ENCODE measurements at places on chromosomes 11 and 22.

DNA sequence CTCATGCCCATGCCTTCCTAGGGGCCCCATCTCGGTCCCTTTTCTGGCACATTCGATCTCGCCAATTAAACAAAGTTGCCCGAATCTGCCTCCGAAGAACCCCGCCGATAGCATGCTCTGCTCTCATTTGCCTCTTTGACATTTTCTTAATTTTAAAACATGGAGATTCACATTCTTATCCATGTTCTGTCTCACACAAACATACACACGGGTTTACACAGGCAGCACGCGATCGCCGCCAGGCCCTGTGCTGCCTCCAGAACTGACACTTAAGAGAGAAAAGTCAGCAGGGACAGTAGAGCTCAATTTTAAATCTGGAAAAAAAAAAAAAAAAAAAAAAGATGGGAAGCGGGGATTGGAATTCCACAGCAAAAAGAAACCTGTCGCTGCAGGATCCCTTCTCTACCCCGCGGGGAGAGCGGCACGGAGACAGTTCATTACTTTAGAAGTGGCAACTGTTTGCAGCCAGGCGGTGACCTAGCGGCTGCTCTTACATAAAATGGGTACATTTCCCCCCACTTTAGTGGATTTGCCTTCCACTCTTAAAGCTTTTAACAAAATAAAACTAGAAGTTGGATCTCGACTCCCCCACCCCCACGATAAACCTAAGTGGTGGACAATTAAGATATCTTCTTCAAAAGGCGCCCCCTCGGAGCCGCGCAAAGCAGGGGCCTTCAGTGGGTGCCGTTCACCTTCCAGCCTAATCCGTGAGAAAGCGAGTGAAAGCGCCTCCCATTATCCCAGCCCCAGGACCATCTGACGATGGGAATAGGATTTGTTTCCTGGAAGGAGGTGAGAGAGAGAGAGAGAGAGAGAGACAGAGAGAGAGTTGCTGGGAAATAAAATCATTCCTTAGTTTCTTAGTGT is 13.7 kb downstream of the PAX6 start:
- no peak for DNase-seq

GRCh38 chr11:119341222-119342022 is 739 bp upstream of the C1QTNF5 start:
- no peak for DNase-seq

GRCh38 chr11:94405062-94405833 is 4.0 kb upstream of the GPR83 start:
- DNase-seq, result no peak

GRCh38 chr11:44538375-44539054 is 26.9 kb upstream of the CD82 start:
- peak; percentile 67 for DNase-seq

GRCh38 chr11:99316776-99317520 is 296.2 kb downstream of the CNTN5 start:
- no peak for DNase-seq

DNA sequence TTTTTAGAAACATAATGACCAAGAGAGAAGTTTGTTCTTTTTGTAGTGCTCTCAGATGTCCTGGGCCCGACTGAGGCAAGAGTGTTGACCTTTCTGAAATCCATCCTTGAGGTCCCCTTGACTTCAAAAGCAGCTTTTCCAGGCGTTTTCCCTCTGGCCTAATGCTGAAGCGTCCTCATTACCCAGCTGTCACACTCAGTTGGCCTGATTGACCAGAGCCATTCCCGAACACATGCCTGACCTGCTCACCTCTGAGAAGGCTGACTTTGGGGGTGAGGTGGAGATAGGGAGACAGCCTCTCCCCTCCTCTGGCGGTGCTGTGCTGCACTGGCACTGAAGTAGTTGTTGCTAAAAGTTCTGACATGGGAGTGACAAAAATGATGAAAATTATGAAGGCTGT is 66.9 kb downstream of the ALX4 start:
- no peak for DNase-seq

DNA sequence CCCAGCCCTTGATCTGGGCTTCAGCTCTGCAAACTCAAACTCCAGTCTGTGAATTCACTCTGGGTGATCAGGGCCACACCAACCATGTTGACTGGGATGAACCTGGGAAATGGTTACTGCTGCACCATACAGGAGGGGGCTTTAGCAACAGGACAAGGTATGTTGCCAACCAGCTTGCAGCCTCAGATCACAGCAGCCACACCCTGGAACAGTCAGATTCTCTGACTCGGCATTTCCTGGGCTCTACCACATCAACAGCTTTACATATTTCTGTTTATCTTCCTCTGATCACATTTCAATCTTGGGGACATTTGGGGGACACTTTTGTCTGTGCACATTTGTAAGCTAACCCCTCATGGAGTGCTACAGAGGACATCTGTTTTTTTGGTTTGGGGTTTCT is 267.0 kb upstream of the NCAM1 start:
- DNase-seq, result no peak

GRCh38 chr11:86101493-86101892 is 32.6 kb upstream of the PICALM start:
- DNase-seq, result no peak

DNA sequence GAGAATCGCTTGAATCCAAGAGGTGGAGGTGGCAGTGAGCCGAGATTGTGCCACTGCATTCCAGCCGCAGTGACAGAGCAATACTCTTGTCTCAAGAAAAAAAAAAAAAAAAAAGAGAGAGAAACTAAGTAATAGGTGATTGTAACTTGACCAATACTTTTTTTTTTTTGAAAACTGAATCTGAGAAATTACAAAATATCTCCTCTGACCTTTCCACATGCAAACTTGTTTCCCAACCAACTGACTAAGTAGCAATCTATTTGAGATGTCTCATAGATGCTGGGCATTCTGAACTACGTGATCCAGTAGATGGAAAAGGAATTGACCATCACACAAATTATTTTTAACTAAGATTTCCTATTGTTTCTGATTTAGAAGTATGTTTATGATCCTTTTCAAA is 407.3 kb upstream of the CHORDC1 start:
- no peak for DNase-seq

DNA sequence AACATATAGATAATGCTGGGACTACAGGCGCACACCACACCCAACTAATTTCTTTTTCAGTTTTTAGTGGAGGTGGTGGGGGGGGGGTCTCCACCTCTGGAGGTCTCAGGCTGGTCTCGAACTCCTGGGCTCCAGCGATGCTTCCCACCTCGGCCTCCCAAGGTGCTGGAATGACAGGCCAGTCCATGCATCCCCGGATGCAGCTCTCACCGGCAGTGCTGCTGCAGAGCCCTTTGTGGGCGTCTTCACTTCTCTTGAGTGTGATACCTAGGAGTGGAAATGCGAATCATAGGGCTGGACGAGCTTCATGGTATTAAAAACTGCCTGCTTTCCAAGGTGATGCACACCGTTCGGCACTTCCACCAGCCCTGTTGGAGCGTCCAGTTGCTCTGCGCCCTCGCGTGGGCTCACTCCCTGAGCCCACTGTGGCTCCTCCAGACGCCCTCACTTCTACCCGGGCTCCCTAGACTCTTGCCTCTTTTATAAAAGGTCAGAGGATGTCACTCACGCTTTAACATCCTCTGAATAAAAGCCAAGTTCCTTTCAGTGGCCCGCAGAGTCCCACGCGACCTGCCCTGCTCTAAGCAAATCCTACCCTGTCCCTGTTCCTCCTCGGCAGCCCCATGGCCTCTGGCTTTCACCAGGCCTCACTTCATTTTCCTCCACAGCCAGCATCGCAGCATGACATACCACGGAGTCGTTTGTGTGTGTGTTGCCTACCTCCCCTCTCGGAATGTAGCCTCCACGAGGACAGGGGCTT is 837 bp upstream of the BID start:
- no peak for DNase-seq

All from stimulated activated CD8-positive, alpha-beta memory T cell treated with anti-CD3 and anti-CD28 coated beads, Interleukin-2, amount 100 ng/mL, for 48 hours (primary cell).